ENCODE measurements at places on chromosomes 2 and 18.

DNA sequence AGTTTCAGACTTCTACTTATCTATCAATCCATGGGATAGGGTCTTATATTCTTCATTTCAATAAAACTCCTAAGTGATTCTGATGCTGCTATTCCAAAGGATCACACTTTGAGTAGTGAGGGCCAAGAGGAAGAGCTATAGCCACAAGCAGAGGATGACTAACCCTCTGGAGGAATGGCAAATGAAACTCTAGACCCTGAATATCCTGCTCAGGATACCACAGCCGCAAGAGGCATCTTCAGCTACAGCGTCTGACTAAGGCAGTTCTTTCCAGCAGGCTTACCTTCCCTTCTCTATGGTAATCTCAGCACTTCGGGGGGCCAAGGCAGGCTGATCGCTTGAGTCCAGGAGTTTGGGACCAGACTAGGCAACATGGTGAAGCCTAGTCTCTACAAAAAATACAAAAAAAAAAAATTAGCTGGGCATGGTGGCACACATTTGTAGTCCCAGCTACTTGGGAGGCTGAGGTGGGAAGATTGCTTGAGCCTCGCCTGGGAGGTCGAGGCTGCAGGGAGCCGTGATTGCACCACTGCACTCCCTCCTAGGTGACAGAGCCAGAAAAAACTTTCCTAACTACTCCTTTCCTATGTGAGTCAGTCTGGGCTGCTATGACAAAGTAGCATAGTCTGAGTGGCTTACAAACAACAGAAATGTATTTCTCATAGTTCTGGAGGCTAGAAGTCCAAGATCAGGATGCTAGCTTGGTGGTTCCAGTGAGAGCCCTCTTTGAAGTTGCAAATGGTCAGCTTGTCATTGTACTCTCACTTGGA is 371.9 kb downstream of the IRS1 start:
- DNase-seq: no peak

DNA sequence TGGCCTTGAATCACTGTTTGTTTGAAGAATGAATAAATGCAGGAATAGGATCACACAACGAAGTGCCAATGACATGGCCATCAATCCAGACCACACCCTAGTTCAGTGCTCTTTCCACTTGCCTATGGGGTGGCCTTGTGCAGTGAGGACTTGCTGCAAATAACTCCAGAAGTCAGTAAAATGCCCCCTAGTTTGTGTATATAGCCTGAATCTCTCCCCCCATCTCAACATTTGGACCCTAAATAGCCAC is 299 bp downstream of the FABP1 start:
- DNase-seq: no peak

- DNase-seq: no peak
Measured at GRCh38 chr2:226491112-226491511, 308.5 kb downstream of the IRS1 start.

DNA sequence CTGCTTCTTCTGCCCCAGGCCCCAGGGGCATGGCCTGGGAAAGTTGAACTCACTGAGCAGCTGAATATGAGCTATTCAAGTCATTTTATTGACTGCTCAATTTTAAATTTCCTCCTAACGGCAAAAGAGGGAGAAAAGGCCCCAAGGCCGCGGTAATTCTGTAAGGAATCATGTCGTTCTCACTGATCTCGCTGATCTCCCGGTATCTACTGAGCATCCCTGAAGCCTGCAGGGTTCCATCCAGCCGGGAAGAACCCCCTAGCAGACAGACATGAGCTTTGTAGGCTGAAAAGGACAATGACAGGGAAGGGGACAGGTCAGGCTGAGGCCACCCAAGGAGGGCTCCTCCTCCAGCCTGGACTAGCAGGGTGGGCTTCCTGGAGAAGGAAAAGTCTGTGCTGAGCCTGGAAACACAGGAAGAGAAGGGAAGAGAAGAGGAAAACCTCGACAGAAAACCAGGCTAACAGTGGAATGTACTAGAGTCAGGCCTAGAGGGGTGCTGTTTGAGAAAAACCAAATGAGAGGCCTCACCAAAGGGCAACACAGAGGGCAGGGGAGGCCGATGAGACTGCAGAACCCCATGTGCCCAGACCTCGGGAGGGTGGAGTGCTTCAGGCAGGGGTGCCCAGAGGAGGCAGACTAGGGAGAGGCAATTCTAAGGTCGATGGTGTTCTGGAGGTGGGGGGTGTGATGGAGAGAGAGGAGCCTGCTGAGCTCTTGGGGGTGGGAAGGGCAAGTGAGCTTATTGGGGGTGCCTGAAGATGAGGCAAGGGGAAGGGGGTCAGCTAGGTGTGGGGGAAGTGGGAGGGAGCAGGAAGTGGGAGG is 2.9 kb upstream of the NPPC start:
- DNase-seq: no peak

DNA sequence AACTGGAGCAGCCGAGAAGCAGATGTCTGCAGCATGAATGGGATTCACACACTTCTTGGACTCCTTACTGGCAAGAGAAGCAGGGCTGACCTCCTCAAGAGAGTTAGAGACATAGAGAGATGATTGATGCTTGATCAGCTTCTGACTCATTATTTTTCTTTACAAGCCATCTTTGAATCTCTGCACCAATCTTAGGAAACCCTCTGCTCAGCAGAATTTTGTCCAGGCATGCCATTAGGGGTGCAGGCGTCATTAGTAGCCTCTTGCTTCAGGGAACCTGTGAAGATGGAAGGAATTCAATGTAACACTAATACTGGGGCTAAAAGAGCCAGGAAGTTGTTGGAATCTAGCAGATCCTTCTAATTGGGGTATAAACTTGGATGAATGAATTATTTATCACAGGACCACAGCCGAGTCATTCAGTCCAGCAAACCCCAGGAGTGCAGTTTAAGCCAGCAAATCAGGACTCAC is 151.8 kb downstream of the MGAT5 start:
- DNase-seq: no peak

GRCh38 chr2:208531361-208531760 is 124.8 kb downstream of the PTH2R start:
- DNase-seq: no peak

GRCh38 chr2:106163948-106164545 is 30.1 kb downstream of the UXS1 start:
- DNase-seq: no peak

GRCh38 chr2:71927757-71928715 is 219.6 kb downstream of the CYP26B1 start:
- DNase-seq: no peak

DNA sequence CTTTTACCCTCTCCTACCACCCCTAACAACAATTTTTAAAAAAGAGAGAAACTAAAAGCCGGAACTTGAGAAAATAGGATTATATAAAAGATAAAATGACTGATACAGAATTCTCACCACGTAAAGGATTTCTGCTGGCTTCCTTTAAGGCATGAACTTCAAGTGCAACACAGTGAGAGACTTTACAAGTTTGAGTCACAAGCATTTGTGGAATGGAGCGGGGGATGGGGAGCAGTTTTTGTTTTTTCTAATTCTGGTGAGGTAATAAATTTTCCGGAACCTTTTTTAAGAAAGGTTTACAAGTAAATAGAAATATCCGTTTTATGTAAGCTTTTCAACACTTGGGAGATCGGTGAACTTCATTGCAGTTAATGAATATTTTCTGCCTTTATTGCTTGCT is 1.8 kb upstream of the CDH2 start:
- no peak for DNase-seq

DNA sequence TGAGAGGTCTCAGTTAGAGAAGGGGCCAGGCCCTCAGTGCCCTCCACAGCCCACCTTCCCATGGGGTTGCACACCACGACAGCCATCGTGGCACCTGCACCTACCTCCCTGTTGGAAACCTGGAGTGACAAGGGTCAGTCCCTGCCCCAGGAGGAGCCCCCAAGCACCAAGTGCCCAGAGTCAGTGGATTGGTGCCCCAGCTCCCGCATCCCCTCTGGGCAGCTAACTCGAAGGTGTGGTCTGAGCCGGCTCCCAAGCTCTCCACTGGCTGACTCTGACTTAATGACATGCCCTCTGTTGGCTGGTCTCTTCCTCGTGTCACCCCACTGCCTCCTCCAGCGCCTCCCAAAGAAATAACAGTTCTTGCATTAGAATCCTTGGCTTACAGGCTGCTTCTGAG is 116.4 kb downstream of the NDUFA10 start:
- DNase-seq: no peak

- peak; percentile 31 for DNase-seq
Measured at GRCh38 chr2:121583555-121583954, 52.9 kb downstream of the RNU4ATAC start.

DNA sequence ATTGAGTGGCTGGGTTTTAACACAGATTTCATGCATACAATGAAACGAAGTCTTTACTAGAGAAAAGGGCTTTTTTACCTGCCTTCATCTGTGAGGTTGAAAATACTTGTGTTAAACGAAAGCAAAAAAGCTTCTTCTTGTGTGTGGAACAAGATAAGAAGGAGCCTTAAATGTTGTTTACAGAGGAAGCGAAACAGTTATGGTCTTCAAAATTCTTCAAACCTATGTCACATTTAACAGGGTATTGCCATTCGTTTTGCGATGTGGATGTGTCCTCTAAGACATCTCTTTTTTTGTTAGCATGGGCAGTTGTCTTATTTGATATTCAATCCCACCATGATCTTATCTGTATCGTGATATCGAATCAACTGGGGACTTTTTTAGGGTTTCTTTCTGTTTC is 532.6 kb downstream of the TMEM182 start:
- DNase-seq: no peak

DNA sequence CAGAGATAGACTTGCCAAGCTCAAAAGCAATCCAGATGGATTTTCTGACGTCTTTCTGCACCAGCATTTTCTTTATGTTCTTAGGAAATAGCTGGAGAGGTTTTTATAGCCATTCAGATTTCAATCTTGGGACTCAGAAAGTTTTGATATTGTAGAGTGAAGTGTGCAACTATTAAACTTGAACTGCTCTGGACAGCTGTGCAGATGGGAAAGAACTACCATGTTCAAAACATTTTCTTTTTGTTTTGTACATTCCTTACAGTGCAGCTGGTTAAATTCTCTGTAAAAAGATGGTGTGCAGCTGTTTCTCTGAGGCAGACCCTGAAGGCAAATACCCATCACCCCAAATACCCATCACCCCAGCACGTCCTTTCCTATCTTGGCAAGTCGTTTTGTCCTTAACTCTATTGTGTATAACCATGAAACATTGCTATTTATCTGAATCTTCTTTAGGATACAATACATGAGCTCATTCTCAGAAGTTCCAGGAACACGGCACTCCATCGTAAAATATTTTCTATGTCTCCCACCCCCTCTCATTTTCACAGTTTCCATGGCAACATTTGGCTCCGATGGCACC is 38.8 kb downstream of the AQP4 start:
- no peak for DNase-seq

DNA sequence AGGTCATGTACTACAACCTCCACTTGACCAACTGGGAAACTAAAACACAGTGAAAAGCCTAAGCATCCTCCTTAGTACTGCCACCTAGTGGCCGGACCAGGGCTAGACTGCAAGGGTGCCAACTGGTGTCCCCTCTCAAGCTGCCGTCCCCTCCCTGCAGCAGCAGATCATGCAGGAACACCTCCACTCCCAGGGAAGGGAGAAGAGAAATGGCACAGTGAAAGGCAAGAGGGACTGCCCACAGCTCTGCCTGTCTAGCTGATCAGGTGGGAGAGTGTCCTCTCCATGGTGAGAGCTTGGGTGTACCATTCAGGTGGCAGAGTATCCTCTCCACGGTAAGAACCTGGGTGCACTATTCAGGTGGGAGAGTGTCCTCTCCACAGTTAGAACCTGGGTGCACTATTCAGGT is 78.1 kb downstream of the AAK1 start:
- peak; percentile 82 for DNase-seq

- no peak for DNase-seq
Measured at GRCh38 chr2:85179541-85179940, 46.3 kb downstream of the TCF7L1 start.

DNA sequence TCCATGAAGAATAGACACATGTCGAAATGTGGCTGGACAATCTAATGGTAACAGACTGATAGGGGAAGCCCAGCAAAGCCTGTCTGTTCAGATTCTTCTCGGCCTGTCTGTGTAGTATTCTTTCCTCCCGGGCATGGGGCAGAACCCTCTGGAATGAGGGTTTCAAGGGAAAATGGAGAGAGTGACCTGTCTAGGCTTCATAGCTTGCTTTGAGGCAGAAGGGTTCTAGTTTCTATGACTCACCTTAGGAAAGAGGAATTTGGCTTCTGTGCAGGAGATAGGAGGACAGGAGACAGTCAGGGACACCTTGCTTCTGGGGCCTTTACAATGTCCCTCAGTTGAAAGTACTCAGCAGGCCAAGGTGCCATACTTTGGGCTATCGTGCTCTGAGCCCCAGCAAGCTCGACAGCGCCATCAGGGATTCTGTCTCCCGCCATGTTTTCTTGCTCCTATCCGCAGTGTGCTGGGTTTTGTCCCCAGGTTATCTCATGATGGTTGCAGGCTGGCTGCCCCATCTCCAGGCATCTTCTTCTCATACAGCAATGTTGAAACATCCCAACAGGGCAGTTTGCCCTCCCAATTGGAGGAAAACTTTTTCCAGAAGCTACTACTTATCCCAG is 74.7 kb upstream of the TLK1 start:
- no peak for DNase-seq

- DNase-seq: no peak
Measured at GRCh38 chr2:17362956-17363355, 155.3 kb downstream of the RAD51AP2 start.

GRCh38 chr2:218648088-218648786 is 11.2 kb downstream of the ZNF142 start:
- DNase-seq: peak; percentile 66

DNA sequence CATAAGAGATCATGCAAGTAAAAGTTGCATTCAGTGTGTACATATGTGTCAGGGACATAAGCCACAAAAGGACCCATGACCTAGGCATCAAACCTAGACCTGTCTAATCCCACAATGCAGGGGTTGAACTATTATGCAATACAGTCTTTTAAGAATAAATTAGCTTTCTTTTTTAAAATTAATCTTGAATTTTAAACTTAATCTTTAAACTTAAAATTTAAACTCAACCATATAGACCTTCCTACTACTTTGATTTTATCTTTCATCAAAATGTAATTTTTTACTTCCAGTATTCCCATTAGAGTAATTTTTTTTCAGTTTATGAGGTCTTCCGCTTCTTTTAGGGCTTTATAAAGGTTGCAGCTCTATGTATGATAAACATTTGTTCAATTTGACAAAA is 702.9 kb downstream of the SUCLG1 start:
- no peak for DNase-seq

GRCh38 chr2:219159771-219160185 is 837 bp downstream of the NHEJ1 start:
- no peak for DNase-seq

GRCh38 chr2:137836671-137837070 is 127.6 kb upstream of the HNMT start:
- DNase-seq: no peak
